ENCODE measurements at places on chromosomes 13 and 19.

GRCh38 chr13:40340368-40341095, 325.9 kb downstream of the FOXO1 start:
- no peaks in the 10 kb centered on the region for H3K27me3 ChIP-seq
- peaks cover 35% of the 10 kb centered on the region for H3K4me1 ChIP-seq
- no peak overlapping the region for H3K4me3 ChIP-seq
- DNase-seq = peak; percentile 15

DNA sequence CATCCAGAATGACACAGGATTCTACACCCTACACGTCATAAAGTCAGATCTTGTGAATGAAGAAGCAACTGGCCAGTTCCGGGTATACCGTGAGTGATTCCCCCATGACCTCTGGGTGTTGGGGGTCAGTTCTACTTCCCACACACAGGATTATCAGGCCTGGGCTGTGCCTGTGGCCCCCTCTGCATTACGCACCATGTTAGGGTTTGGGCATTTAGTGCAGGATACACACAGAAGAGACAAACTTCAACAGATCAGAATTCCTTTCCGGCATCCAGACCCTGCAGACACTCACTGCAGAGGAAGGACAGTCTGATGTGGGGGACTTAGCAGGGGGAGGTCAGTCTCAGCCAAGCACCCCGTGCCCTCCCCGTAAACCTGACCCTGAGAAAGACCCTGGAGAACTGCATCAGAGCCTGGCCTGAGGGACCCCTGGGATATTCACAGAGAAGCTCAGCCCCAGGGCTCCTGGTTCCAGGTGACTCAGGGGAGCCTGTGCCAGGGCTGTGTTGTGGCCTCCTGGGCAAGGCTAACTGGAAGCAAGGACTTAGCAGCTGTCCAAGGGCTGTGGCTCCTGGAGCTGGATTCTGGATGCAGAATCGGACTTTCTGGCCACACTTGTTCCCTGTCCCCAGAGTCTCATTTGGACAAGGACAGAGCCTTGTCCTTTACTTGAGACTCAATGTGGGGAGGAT, 1.7 kb downstream of the CEACAM5 start:
- H3K27me3 ChIP-seq = no peaks in the 10 kb centered on the region
- H3K4me1 ChIP-seq = no peaks in the 10 kb centered on the region
- no peak overlapping the region for H3K27ac ChIP-seq
- H3K4me3 ChIP-seq = no peak overlapping the region

- no peak for DNase-seq
- no peak overlapping the region for H3K27ac ChIP-seq
- peaks cover 2% of the 10 kb centered on the region for H3K4me1 ChIP-seq
- no peaks in the 10 kb centered on the region for H3K36me3 ChIP-seq
- H3K4me3 ChIP-seq = no peak overlapping the region
Measured at GRCh38 chr13:50730496-50731351, 112.8 kb downstream of the DLEU7 start.

GRCh38 chr19:21848706-21849105, 12.7 kb upstream of the ZNF43 start:
- no peak overlapping the region for H3K27ac ChIP-seq
- H3K4me3 ChIP-seq = no peak overlapping the region
- peaks cover 12% of the 10 kb centered on the region for H3K4me1 ChIP-seq
- peaks cover 39% of the 10 kb centered on the region for H3K36me3 ChIP-seq

GRCh38 chr19:5054551-5055456, 85.9 kb downstream of the KDM4B start:
- no peaks in the 10 kb centered on the region for H3K27me3 ChIP-seq
- peaks cover 7% of the 10 kb centered on the region for H3K36me3 ChIP-seq
- H3K27ac ChIP-seq = no peak overlapping the region

GRCh38 chr19:35740108-35740422, 2.2 kb downstream of the IGFLR1 start:
- no peak for DNase-seq
- H3K4me3 ChIP-seq = peak overlapping the region; percentile 63
- peak overlapping the region; percentile 69 for H3K27ac ChIP-seq
- H3K36me3 ChIP-seq = peaks cover 54% of the 10 kb centered on the region

GRCh38 chr13:54611390-54611789, 1582.8 kb downstream of the OLFM4 start:
- no peaks in the 10 kb centered on the region for H3K36me3 ChIP-seq
- H3K4me3 ChIP-seq = no peak overlapping the region
- H3K27ac ChIP-seq = no peak overlapping the region
- H3K4me1 ChIP-seq = peaks cover 2% of the 10 kb centered on the region

DNA sequence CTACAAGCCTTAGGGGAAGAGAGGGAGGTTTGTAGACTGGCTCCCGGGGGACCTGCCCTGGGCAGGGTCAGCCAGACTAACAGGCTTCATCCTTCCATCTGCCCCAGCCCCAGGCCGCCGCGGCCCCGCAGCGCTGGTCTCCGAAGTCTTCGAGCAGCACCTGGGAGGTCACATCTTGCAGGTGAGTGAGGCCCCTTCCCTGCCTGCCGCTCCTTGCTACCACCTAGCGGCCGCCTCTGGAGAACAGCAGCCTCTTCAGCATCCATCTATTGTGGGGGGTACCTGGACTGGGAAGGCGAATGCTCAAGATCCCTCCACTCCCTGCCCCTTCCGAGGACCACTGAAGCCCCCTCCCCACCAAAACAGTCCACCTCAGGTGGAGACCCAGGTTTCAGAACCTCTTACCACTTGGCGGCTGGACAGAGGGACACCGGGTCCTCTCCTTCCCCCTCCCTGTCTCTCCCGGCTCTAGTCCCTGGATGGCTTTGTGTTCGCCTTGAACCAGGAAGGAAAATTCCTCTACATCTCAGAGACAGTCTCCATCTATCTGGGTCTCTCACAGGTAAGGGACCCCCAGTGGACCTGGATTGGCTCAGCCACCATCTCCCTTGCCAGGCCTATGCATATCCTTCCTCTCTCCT, 12.7 kb downstream of the NPAS1 start:
- DNase-seq = no peak
- H3K36me3 ChIP-seq = no peaks in the 10 kb centered on the region
- H3K27me3 ChIP-seq = no peaks in the 10 kb centered on the region
- no peak overlapping the region for H3K27ac ChIP-seq
- peaks cover 10% of the 10 kb centered on the region for H3K4me1 ChIP-seq
- no peak overlapping the region for H3K4me3 ChIP-seq

DNA sequence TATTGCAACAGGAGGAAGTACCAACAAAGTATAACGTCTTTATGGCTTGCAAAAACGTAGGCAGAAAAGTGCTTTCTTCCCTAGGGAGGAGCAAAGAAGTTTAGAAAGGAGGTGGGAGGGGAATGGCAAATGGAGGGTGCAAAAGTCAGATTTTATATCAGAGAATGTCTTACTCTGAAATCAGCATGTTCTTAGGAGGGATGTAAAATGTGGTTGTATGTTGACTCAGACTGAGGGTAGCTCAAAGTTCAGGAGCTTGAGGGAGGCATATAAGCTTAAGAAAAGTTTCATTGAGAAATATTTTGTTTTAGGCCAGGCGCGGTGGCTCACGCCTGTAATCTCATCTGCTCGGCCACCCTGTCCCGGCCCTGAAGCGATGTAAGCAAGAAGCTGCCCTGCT, 1.7 kb downstream of the ZNF90 start:
- H3K27me3 ChIP-seq = no peaks in the 10 kb centered on the region
- DNase-seq = no peak
- no peak overlapping the region for H3K27ac ChIP-seq
- peak overlapping the region; percentile 65 for H3K4me3 ChIP-seq
- no peaks in the 10 kb centered on the region for H3K4me1 ChIP-seq

DNA sequence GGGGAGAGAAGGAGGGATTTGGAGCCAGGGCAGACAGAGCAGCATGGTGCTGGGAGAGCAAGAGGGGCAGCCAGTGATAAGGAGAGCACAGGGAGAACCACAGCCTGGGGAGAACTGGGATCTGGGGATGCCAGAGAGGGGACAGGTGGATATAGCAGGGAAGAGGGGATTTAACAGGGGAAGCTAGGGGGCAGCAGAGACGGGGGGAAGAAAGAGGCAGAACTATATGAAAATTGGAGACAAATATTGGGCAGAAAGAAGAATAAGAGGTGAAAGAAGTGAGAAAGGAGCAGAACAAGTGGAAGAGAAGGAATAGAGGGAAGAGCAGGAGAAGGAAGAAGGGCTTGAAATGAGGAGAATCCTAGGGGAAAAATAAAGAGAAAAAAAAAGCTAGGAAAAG, 6.5 kb upstream of the ZNF528 start:
- peaks cover 71% of the 10 kb centered on the region for H3K36me3 ChIP-seq
- H3K27ac ChIP-seq = no peak overlapping the region
- no peaks in the 10 kb centered on the region for H3K27me3 ChIP-seq
- no peak for DNase-seq
- no peaks in the 10 kb centered on the region for H3K4me1 ChIP-seq
- H3K4me3 ChIP-seq = no peak overlapping the region

DNA sequence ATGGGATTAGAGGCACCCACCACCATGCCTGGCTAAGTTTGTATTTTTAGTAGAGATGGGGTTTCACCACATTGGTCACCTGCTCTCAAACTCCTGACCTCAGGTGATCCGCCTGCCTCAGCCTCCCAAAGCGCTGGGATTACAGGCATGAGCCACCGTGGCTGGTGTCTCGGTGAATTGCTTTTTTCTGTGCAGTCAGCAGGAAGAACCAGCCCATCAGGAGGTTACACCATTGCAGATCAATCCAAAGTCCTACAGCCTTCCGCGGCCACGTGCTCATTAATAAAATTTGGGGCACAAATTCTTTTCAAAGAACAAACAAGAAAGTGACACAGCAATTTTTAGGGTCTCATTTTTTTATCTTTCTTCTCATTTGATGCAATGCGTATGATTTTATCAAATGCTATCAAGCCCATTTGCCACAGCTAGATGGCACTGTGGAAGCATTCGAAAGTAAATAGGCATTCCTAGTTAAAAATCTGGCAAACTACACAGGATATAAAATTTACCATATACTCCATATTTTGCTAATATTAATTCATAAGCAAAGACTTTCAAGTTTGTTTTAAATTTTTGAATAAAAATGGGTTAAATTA, 54.4 kb upstream of the ZNF835 start:
- peaks cover 3% of the 10 kb centered on the region for H3K4me1 ChIP-seq
- H3K27ac ChIP-seq = no peak overlapping the region
- no peak for DNase-seq
- H3K36me3 ChIP-seq = no peaks in the 10 kb centered on the region
- no peak overlapping the region for H3K4me3 ChIP-seq
- H3K27me3 ChIP-seq = no peaks in the 10 kb centered on the region

DNA sequence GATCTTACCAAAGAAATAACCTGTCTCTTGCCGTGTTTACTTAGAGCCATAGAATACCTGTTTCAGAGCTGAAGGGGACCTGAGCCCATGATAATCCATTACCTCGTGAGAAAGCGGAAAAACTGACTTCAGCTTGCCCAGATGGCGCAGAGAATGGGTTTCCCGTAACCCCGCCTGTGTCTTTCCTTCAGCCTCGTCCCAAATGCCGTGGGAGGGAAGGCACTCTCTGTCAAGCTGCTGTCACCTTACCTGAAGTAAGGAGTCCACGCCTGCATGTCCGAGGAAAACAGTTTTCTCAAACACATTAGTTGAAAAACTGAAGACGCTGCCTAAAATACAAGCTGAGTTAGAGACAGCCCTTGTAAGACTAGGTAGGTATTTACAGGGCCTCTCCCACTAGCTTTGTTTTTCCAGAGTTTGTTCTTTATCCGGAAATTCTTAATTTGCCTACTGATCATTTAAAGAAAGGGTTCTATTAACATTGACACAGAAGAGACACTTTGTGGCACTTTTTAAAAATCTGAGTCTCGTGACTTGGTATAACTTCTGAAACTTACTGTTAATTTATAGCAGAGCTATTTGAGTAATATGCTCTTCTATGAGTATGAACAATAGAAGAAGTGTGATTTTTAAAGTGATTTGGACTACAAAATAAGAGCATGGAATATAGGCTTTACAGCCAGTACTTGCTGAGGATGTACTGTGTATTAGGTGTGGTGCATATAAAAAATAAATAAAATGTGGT, 1.3 kb upstream of the INTS6 start:
- DNase-seq = peak; percentile 8
- peak overlapping the region; percentile 96 for H3K27ac ChIP-seq
- H3K4me3 ChIP-seq = peak overlapping the region; percentile 77
- peaks cover 1% of the 10 kb centered on the region for H3K4me1 ChIP-seq
- H3K36me3 ChIP-seq = peaks cover 12% of the 10 kb centered on the region

GRCh38 chr19:30333291-30334065, 38.7 kb upstream of the ZNF536 start:
- no peaks in the 10 kb centered on the region for H3K4me1 ChIP-seq
- DNase-seq = no peak

DNA sequence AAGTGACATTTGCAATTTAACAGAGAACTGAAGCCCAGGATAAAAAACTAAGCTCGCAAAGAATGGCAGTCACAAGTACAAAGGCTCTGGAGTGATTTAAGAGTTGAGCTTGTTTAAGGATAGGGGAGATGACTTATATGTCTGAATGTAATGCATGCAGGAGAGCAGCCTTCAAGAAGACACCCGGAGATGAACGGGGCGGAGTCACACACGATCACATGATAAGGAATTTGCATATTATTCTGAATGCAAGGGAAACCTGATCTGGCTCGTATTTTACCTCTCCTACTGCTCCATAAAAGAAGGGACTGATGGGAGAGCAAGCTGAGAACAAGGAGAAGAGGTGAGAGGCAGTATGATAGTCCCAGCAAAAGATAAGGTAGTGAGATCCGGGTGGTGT, 12.9 kb downstream of the TBC1D4 start:
- no peak for DNase-seq
- H3K27me3 ChIP-seq = no peaks in the 10 kb centered on the region
- H3K27ac ChIP-seq = no peak overlapping the region
- no peaks in the 10 kb centered on the region for H3K4me1 ChIP-seq
- no peak overlapping the region for H3K4me3 ChIP-seq

- peaks cover 3% of the 10 kb centered on the region for H3K4me1 ChIP-seq
- no peak overlapping the region for H3K27ac ChIP-seq
- H3K27me3 ChIP-seq = no peaks in the 10 kb centered on the region
- DNase-seq = no peak
- H3K4me3 ChIP-seq = no peak overlapping the region
Measured at GRCh38 chr13:109773276-109773675, 13.1 kb downstream of the IRS2 start.

- no peak overlapping the region for H3K27ac ChIP-seq
- peaks cover 1% of the 10 kb centered on the region for H3K4me1 ChIP-seq
- no peaks in the 10 kb centered on the region for H3K27me3 ChIP-seq
- peaks cover 7% of the 10 kb centered on the region for H3K36me3 ChIP-seq
- DNase-seq = no peak
Measured at GRCh38 chr19:43997631-43998290, 5.0 kb upstream of the ZNF230 start.

DNA sequence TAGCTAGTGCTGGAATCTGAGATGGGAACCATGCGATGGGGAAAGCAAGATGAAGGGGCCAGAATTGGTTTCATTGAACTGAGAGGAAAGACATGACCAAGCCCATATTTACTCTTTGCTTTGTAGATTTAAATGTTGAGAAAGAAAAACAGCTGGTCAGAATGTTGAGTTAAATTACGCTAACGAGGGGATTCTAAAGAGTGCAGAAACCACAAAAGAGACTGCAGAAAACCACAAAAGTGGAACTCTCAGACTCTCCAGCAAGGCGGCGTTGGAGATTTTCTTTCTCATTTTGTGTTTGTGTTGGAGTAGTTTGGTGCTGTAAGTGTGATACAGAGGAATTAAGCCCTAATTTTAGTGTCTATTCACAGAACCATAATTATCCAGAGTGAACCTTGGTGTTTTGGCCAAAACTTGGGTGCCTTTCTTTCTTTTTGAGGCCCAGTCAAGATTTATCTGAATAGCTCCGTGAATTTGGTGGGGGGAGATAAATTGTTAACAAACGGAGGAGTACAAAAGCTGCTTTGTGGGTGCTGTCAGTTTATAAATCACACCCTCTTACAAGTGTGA, 26.3 kb downstream of the SAE1 start:
- peak overlapping the region; percentile 39 for H3K27ac ChIP-seq
- no peaks in the 10 kb centered on the region for H3K27me3 ChIP-seq
- DNase-seq = no peak
